T-helper 17 cell (primary cell): ENCODE measurements at places on chromosomes 6 and 20. TPM values are rescaled to one million over a fixed set of nuclear protein-coding genes. Genes with fewer than 3 reads are reported as not detected.

The DDX43 gene
- total RNA-seq, result 1.2 TPM

The NOX3 gene
- total RNA-seq, result not detected

The NKAPL gene
- not detected for total RNA-seq

The MICAL1 gene
- total RNA-seq, result 136 TPM

DNA sequence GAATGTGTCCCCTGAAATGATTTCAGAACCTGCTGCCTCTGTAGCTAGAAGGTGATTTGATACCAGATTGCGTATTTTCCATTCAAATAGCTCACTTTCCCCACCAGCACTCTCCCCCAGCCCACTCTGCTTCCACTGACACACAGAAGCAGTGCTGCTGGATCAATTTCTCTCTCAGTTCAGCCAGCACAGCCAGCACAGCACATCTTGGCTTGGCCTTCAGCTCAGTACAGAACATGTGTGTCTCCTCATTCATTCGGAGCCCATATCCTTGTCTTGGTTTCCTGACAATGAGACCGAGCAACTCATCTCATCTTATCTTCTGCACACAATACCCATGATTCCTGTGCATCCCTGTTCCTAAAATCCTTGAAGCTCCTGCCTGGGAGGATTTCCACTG lies 33.8 kb upstream of the CD83 start:
- no peak for DNase-seq

GRCh38 chr6:5736016-5736738 lies 270.5 kb downstream of the NRN1 start:
- DNase-seq, result no peak

GRCh38 chr6:80402266-80402665 lies 295.8 kb downstream of the BCKDHB start:
- no peak for DNase-seq

GRCh38 chr6:43292341-43292740 lies 5.7 kb upstream of the SLC22A7 start:
- DNase-seq, result no peak

GRCh38 chr6:148628251-148628650 lies 118.6 kb upstream of the UST start:
- no peak for DNase-seq

DNA sequence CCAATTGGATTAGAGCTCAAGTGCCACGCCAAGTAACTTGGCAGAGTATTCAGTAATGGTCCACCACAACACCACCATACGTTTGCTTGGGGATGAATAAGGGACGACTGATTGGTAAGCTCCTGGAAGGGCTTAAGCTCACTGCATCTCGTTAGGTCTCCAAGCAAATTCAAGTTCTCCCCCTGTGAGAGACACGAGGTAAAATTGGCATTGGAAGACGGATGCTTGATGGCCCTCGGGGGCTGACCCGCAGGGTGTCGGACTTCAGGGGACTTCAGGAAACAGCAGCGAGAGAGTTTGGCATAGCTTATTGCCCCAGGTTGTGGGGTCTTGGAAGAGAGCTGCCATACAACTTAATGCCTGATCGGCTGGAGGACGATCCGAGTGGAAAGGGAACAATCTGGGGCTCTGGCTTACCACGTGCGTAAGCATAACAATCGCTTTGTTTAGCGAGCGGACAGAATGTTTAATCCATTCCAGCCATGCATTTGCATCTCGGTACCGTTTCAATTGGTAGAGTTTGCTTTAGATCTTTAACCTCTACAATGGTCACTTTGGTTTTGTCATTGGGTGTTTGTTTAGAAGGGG lies 4.8 kb upstream of the ZNFX1 start:
- DNase-seq, result no peak

DNA sequence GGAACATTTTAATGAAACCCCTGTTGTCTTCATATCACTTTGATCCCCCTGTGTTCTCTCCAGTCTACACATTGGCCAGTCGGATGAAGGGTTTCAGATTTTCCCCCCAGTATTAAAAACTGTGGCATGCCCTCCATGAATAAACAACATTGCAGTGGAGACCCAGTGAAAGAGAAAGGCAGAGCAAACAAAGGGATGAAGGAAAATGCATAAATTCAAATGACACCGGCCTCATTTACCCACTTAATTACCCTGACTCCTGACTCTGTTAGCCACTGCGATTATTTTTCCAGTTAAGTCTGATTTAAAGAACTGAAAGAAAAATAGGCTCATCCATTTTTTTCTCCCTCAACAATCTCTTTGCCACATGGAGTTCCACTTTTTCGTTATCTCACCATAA lies 569.2 kb downstream of the TFAP2B start:
- DNase-seq, result no peak
